MCF 10A (cell line): ENCODE measurements at places on chromosomes 7 and 10. TPM values are rescaled to one million over a fixed set of nuclear protein-coding genes. Genes with fewer than 3 reads are reported as not detected.

OR2A12 gene
- not detected in 2 replicates for total RNA-seq

LRRN3 gene
- not detected in 2 replicates for total RNA-seq

DNA sequence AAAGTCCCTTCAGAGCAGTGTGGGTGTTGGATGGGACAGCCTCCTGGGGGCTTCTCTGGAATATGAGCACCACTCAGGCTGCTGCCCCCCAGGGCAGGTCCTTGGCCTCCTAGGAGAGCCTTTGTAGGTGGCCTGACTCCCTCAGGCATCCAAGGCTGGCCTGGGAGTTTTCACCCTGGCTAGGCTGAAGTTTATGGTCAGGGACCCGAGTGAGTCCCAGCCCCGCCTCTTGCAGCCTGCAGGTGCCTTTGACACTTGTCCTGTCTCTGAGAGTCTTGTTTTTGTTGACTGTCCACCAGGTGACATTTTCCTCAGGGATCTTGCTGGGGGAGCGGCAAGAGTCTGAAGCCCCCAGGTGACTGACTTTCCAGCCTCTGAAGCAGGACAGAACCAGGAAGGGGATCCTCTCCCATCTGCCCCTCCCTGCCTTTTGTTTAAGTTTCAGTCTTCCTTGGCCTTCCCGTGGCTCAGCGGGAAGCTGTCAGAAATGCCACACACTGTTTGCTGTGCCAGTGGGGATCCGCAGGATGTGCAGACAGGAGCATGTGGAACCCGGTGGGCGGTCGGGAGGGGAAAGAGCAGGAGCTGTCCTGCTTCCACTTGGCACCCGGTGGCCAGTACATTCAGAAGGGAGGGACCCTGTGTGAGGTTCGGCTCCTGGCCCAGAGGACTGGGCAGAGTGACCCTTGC lies 59.5 kb downstream of the LRRC18 start:
- no peak for DNase-seq

- DNase-seq = no peak
Observed at GRCh38 chr10:79165070-79165778, 96.5 kb downstream of the ZMIZ1 start.

- DNase-seq = no peak
Observed at GRCh38 chr7:96306385-96307125, 15.3 kb downstream of the SLC25A13 start.

- no peak for DNase-seq
Observed at GRCh38 chr10:21176934-21177480, 279.9 kb upstream of the NEBL start.

- DNase-seq = no peak
Observed at GRCh38 chr10:8163824-8164223, 109.3 kb downstream of the GATA3 start.

- no peak for DNase-seq
Observed at GRCh38 chr7:49112647-49113046, 188.3 kb downstream of the CDC14C start.
